ENCODE measurements at places on chromosomes 1 and 21.

DNA sequence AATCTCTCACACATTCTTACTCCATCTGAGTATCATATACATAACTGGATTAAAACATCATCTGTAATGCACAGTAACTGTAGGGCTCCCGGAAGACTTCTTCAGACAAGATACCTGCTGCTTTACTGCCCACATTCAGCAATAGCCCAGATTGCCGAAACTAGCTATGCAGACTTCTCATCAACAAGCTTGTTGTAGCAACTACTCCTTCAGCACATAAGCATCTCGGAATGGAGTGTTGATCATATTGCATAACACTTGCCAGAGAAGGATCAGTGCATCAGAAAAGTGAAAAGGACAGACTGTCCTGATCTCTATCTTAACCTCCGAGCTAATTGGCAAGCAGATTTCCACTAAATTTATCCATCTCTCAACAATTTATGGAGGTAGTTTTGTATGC, 354.6 kb upstream of the C1orf87 start:
- no peak overlapping the region for H3K27ac ChIP-seq
- DNase-seq = no peak
- no peaks in the 10 kb centered on the region for H3K36me3 ChIP-seq

GRCh38 chr1:171740356-171740863, 1.5 kb downstream of the VAMP4 start:
- peaks cover 51% of the 10 kb centered on the region for H3K4me1 ChIP-seq
- H3K27me3 ChIP-seq = no peaks in the 10 kb centered on the region
- DNase-seq = no peak
- peak overlapping the region; percentile 99 for H3K4me3 ChIP-seq

- no peak overlapping the region for H3K4me3 ChIP-seq
- H3K27ac ChIP-seq = no peak overlapping the region
- no peaks in the 10 kb centered on the region for H3K36me3 ChIP-seq
Measured at GRCh38 chr1:30134466-30135217, 588.7 kb downstream of the MATN1 start.

DNA sequence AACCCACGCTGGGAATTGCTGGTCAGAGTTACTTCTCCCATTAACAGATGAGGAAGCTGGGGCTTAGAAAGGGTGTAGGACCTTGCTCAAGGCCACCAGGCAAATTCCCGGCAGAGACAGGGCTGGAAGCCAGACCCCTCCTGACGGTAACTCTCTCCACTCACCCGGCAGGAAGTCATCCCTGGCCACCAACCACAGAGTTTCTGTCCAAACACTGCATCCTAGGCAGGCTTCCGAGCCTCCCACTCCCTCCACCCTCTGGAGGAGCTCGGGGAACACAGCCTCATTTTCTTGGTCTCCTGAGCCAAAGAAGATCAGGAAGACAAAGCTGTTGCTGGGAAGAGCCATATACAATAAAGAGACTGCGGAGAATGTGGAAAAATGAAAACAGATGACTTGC, 25.0 kb upstream of the ZNF436 start:
- no peak overlapping the region for H3K27ac ChIP-seq
- no peak overlapping the region for H3K4me3 ChIP-seq
- H3K36me3 ChIP-seq = no peaks in the 10 kb centered on the region

DNA sequence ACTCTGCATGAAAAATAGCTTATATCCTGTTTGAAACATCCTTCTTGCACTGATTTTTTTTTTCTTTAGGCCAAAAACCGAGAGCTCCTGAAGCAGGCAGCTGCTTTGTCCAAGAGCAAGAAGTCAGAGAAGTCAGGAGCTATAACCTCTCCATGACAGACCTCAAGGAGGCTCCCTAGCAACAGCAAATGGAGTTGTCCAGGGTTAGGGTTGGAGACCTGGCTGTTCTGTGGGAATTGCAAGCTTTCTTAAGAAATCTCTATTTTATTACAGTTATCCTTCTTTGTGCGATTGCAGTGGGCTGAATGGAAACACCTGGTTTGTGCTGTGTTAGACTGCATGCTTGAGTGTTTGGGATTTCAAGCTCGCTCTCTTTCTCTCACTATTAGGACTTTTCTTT, 12.6 kb upstream of the STX12 start:
- DNase-seq = no peak
- no peaks in the 10 kb centered on the region for H3K27me3 ChIP-seq
- no peak overlapping the region for H3K27ac ChIP-seq
- peaks cover 13% of the 10 kb centered on the region for H3K36me3 ChIP-seq

DNA sequence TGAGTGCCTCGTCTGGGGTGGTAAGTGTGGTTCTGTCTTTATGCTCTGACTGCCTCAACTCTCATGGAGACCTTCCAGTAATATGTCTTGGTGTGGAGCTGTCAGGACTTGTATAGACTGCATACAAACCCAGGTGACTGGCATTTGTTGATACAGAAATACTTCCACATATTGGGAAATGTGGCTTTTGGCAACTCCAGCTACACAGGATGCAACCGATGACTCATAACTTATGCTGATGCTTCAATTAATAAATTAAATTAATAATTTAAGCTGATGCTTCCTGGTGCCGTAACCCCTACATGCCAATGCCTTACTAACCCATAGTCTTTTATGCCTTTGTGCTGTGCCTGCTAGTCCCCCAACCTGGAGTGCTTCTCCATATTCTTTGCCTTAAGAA, 72.3 kb upstream of the ARTN start:
- H3K4me3 ChIP-seq = no peak overlapping the region
- DNase-seq = no peak
- no peak overlapping the region for H3K27ac ChIP-seq
- H3K4me1 ChIP-seq = peaks cover 19% of the 10 kb centered on the region

DNA sequence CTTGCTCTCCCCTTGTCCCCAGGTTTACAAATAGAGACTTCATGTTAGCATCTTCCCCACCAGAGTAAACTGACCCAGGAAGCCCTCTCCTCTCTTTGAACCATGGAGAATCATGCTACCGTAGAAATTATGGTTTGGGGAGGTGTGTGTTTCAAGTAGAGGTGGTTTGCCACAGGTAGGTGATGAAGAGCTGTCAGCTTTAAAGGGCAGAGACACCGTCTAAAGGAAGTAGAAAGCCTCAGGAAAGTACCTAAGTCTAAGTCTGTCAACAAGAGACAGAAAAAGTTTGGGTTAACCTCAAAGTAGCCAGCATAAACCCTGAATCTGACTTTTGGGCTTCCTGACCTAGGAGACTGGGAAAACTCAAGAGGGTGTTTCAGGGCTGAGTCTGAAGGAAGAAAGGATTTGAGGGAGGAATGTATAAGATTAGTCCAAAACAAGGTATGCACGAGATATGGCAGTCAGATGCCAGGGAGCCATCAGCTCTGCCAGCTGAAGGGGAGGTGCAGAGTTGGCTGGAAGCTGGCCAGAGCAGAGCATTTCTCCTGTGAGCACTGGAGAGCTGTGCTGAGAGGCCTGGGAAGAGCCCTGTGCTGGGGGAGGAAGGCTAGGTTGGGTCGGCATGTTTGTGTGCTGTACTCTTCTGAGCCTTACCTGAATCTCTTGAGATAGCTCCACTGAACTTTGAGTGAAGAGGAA, 14.3 kb downstream of the ADAMTSL4 start:
- H3K27ac ChIP-seq = peak overlapping the region; percentile 100
- no peaks in the 10 kb centered on the region for H3K27me3 ChIP-seq
- DNase-seq = peak; percentile 44
- peak overlapping the region; percentile 87 for H3K4me3 ChIP-seq
- peaks cover 76% of the 10 kb centered on the region for H3K4me1 ChIP-seq
- peaks cover 18% of the 10 kb centered on the region for H3K36me3 ChIP-seq

DNA sequence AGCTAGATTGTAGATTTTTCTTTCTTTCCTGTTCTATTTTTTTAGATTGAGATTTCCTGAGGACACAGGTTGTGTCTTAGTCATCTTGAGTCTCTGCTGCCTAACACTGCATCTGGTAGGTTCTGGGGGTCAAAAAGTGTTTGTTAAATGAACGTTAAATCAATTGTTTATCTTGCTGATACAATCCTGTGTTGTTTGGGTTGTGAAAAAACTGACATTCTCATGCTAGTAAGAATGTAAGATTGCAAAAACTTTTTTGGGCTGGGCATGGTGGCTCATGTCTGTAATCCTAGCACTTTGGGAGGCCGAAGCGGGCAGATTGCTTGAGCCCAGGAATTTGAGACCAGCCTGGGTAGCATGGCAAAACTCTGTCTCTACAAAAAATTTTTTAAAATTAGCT, 3.4 kb downstream of the CTSK start:
- H3K4me3 ChIP-seq = no peak overlapping the region
- no peak overlapping the region for H3K27ac ChIP-seq
- H3K27me3 ChIP-seq = no peaks in the 10 kb centered on the region

- H3K36me3 ChIP-seq = no peaks in the 10 kb centered on the region
- H3K27me3 ChIP-seq = no peaks in the 10 kb centered on the region
- H3K4me1 ChIP-seq = no peaks in the 10 kb centered on the region
- no peak for DNase-seq
Measured at GRCh38 chr1:56978819-56979218, 13.0 kb upstream of the C8B start.

DNA sequence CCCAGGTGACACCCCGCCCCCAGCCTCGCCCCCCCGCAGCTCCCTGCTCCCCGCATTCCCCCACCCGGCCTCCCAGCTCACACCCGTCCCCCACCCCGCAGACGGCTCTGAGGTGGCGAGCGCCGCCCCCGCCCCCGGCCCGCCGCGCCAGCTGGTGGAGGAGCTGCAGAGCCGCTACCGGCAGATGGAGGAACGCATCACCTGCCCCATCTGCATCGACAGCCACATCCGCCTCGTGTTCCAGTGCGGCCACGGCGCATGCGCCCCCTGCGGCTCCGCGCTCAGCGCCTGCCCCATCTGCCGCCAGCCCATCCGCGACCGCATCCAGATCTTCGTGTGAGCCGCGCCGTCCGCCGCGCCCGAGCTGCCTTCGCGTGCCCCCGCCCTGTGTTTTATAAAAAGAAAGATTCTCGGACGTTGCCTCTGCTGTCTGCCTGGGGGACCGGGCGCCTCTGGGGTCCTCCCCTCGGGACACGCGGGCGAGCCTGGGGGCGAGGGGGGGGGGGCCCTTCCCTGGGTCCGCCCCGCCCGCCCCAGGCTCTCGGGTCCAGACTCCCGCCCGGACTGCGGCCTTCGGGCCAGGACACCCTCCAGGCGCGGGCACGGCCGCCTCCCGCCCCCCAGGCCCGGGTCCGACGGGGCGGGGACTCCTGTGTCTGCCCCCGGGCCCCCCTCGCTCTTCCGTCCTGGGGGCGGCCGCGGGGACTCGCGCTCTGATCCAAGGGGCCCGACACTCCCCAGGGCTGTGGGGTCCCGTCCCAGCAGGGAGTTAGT, 1.6 kb upstream of the MMP23B start:
- H3K27ac ChIP-seq = peak overlapping the region; percentile 83
- peaks cover 4% of the 10 kb centered on the region for H3K27me3 ChIP-seq
- peak; percentile 95 for DNase-seq

DNA sequence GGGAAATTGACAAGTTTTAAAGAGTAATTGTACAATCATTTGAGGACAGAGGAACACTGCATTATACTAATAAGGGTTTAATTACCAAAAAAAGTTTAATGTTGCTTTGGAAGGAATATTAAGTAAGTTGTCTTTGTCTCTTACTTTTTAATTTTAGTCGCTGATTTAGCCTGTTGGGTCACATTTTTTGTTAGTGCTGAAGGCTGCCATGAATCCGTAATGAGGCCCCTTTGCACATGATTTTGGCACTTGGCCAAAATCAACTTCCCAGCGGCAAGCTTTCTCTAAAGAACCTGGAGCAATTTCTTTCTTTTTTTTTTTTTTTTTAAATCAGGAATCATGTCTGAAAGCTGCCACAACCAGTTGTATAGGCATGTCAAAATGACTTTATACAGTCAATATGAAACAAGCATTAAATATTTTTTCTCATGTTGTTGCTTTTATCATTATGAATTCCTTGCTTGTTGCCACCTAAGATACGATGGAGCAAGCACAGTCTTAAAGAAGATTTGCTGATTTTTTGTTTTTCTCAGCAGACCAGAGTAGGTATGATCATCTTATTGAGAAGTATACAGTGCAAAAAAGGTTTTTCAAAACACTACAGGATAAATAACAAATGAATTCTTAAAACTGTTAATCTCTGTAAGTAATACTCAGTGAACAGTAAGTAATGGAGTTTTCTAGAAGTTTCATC, 690.4 kb downstream of the USP25 start:
- no peak for DNase-seq
- H3K27ac ChIP-seq = no peak overlapping the region
- no peaks in the 10 kb centered on the region for H3K27me3 ChIP-seq
- no peak overlapping the region for H3K4me3 ChIP-seq
- no peaks in the 10 kb centered on the region for H3K36me3 ChIP-seq

DNA sequence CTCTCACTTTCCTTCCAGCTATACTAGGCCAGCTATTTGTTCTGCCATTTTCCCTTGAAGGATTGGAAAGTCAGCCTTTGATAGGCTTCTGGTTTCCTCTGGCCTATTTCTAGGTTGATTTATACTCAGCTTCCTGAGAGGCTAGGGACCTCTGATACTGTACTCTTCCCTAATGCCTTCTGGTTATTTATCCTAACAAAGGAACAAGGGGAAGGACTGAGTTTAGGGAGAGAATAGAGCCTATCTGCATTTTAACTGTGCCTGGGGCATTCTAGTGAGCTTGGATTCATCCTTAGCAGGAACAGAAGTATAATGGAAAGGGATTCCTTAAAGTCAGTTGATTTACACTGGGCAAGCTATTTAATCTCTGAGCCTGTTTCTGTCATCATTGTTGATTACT, 11.8 kb upstream of the TMEM39B start:
- no peak overlapping the region for H3K27ac ChIP-seq
- H3K27me3 ChIP-seq = no peaks in the 10 kb centered on the region
- H3K4me3 ChIP-seq = no peak overlapping the region
- no peak for DNase-seq
- peaks cover 6% of the 10 kb centered on the region for H3K4me1 ChIP-seq
- peaks cover 54% of the 10 kb centered on the region for H3K36me3 ChIP-seq

- no peak overlapping the region for H3K27ac ChIP-seq
- no peak for DNase-seq
- H3K36me3 ChIP-seq = peaks cover 53% of the 10 kb centered on the region
- no peak overlapping the region for H3K4me3 ChIP-seq
- H3K27me3 ChIP-seq = no peaks in the 10 kb centered on the region
Measured at GRCh38 chr1:184791550-184791900, 36.9 kb upstream of the EDEM3 start.

- DNase-seq = no peak
- H3K27me3 ChIP-seq = no peaks in the 10 kb centered on the region
- H3K36me3 ChIP-seq = peaks cover 74% of the 10 kb centered on the region
Measured at GRCh38 chr1:193221651-193222050, 35.2 kb upstream of the B3GALT2 start.

GRCh38 chr1:115452600-115453329, 114.7 kb upstream of the NGF start:
- no peaks in the 10 kb centered on the region for H3K36me3 ChIP-seq
- peaks cover 6% of the 10 kb centered on the region for H3K27me3 ChIP-seq
- no peak overlapping the region for H3K4me3 ChIP-seq
- DNase-seq = no peak
- no peaks in the 10 kb centered on the region for H3K4me1 ChIP-seq
- H3K27ac ChIP-seq = no peak overlapping the region

GRCh38 chr1:45407629-45408287, 67.5 kb upstream of the MUTYH start:
- no peak overlapping the region for H3K4me3 ChIP-seq
- no peaks in the 10 kb centered on the region for H3K36me3 ChIP-seq
- peaks cover 6% of the 10 kb centered on the region for H3K4me1 ChIP-seq
- no peak for DNase-seq

Data from activated CD4-positive, alpha-beta memory T cell treated with anti-CD3 and anti-CD28 coated beads, Interleukin-2, amount 10 ng/mL, durations not matched to agents 7 days and 5 days (primary cell).